Endothelial cell (in vitro differentiated cells): ENCODE measurements at places on chromosomes 16 and 17.

DNA sequence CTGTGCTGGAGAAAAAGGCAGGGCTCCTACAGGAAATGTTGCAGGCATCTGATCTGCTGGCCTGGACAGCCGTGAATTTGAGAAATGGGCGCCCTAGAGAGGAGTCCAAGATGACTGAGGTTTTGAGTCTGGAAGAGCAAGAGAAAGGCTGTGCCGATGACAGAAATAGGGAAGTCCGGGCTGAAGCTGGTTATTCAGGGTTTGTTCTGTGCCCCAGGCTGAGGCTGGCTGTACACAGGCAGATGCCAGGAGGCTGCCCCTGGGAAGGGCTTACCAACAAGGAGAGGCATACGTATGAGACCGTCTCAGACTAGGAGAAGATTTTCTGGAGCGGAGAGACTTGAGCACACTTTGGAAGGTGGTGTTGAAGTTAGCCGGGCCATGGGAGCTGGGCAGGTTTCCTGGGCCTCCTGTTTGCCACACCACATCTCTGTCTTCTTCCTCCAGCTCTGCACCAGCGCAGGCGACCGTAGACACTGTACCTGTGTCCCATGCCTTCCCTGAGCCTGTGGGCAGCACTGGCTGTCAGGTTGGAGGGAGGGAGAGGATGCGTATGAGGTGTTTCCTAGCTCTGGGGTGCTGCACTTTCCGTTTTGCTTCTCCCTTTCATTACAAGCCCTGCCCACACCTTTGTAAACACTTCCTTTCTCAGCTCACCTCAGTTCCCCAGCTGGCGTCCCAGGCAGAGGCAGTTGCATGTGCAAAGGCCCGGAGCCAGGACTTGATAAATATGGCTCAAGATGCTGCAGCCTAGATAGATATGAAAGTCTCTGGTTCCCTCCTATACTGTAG, 80.8 kb downstream of the SPECC1 start:
- DNase-seq, result no peak

DNA sequence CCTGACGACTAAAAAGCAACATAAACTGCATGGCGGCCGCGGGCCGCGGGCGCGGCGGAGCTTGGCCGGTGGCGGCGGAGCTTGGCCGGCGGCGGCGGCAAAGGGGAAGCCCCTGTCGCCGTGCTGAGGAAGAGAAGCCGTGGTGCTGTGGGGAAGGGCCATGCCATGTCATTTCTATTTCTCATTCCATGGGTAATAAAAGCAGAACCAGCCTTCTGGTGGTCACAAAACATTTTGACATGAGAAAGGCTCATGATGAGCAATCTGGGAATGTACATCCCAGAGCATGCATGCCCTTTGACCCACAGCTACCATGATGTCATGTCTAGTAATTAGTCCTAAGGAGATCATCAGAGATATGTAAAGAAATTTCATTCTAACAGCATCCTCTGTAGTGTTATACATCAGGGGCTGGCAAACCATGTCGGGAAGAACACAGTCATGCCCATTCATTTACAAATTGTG, 23.9 kb upstream of the HEATR6 start:
- peak; percentile 26 for DNase-seq

DNA sequence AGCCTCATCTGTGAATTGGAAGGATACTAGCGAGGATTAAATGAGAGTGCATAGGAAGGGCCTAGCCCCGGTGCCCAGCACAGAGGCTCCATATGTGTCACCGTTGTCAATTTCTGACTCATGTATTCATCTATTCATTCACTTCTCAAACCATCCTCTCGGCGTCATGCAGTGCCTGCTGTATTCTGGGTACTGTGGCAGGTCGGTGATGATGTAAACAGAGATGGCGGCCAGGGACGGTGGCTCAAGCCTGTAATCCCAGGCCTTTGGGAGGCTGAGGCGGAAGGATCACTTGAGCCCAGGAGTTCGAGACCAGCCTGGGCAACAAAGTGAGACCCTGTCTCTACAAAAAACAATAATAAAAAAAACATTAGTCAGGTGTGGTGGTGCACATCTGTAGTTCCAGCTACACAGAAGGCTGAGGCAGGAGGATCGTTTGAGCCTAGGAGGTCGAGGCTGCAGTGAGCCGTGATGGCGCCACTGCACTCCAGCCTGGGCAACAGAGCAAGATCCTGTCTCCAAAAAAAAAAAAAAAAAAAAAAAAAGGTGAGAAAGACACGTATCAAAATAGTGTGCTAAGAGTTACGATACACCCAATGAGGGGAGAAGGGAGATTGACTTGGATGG, 4.3 kb upstream of the PPP1R1B start:
- DNase-seq, result no peak

GRCh38 chr17:28634206-28634865, 10.6 kb downstream of the BLTP2 start:
- no peak for DNase-seq

DNA sequence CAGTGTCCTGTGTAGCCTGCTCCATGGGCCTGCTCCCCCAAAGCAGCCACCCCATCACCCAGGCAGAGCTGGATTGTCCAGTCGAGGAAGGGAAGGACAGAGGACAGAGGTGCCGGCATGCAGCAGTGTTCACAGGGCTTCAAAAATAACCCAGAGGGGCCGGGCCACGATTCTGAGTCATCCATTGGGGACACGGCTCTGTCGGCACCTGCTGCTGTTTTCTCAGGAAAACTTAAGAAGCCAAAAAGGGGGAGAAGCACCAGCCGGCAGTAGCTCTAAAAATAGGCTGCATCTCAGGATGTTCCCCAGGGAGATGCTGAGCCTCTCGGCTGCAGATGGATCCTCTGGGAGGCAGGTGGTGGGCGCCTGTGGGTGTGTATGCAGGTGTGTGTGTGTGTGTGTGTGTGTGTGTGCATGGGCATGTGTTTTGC, 1.6 kb downstream of the CA7 start:
- DNase-seq, result no peak

DNA sequence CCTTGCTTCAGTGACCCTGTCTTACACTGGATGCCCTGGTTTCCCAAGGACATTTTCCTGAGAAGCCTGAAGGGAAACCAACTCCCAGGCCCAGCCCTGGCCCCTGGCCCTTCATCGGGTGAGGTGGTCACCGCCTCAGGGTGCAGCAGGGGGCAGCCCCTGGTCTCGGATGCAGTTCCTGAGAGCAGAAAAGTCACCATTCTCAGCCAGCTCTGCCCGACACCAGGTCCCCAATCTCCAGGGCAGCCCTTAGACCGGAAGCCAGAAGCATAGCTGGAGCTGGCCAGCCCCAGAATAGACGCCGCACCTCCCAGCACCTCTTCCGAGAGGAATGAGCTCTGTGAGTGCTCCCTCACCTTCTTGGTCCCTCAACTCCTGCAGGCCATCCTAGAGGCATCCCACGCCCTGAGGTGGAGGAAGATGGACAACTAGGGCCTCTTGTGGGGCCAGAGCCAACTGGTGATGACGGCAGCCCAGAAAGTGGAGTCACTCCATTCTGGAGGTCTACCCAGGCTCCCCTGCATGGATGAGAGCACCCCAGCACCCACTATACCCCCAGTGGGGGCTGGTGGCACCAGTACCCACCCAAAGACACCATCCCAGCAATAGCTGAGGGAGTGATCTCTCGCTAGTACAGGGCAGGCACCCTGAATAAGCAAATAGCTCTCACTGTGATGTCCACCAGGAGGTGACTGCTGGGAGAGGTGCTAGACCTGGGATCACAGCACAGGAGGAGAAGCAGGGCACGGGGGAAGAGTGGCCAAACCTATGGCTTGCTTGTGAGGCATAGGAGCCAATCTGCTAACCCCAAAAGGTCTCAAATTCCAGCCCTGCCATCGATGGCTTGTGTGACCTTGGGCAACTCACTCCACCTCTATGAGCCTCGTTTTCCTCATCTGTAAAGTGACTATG, 56.2 kb downstream of the TK2 start:
- no peak for DNase-seq

DNA sequence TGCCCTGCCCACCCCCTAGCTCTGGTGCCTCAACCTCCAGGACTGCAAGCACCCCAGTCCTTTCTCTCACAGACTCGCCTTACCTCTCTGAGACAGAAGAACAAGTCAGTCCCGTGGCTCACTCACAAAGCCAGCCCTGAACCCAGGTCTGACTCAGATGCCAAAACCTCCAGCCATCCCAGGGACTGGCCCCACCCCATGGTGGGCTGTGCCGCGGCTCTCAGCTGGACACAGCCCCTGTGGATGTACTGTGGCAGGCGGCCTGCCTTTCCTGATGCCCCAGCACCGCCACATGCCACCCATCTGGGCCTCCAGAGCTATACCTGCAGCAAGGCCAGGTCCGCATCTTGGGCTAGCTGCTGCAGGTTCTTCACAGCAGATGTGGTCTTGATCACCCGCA, 19.8 kb downstream of the MPG start:
- no peak for DNase-seq

DNA sequence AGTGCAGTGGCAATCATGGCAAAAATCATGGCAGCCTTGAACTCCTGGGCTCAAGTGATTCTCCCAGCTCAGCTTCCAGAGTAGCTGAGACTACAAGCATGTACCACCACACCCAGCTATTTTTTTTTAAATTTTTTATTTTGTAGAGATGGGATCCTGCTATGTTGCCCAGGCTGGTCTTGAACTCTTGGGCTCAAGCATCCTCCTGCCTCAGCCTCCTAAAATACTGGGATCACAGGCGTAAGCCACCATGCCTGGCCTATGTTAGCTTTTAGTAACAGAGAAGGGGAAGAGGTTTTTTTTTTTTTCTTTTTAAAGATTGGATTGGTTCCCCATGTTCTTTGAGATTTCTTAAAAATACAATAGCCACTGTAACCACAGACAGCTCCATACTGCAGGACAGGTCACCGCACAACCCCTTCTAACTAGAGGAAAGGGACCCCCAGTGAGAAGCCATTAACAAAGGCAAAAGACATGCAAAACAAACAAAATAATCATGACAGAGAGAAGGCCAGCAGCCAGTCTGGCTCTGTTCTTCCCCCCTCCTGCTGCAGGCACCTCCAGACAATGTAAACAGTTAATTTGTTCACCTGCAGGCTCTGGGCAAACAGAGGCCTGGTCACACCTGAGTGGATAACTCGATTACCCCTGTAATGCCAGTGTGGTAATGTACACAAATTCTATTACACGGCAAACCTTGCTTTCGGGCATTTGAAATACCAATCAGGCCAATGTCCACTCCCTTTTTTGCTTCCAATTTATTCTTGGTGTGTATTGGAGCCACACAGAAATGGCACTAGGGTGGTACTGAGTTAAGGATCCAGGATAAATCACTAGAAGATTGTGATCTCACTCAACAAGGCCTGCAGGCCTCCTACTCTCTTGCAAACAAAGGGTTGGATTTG, 52.9 kb downstream of the SNX11 start:
- no peak for DNase-seq

- DNase-seq, result no peak
Measured at GRCh38 chr17:34174496-34174895, 80.6 kb upstream of the CCL2 start.

DNA sequence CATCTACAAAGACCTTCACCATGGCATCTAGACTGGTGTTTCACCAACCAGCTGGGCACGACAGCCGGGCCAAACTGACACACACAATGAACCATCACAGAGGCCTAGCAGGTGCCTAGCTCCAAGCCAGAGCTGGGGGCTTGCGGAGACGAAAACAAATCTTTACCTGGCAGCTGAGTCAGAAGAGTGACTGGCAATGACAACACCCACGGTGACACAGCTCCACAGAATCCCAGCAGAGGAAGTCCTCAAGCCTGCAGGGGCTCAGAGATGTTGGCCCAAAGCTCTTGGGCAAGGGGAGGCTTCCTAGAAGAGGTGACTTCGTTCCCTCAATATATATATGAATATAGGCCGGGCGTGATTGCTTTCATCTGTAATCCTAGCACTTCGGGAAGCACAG, 5.1 kb downstream of the MMP25 start:
- DNase-seq, result no peak

- DNase-seq, result no peak
Measured at GRCh38 chr16:50335196-50335958, 33.4 kb downstream of the BRD7 start.

DNA sequence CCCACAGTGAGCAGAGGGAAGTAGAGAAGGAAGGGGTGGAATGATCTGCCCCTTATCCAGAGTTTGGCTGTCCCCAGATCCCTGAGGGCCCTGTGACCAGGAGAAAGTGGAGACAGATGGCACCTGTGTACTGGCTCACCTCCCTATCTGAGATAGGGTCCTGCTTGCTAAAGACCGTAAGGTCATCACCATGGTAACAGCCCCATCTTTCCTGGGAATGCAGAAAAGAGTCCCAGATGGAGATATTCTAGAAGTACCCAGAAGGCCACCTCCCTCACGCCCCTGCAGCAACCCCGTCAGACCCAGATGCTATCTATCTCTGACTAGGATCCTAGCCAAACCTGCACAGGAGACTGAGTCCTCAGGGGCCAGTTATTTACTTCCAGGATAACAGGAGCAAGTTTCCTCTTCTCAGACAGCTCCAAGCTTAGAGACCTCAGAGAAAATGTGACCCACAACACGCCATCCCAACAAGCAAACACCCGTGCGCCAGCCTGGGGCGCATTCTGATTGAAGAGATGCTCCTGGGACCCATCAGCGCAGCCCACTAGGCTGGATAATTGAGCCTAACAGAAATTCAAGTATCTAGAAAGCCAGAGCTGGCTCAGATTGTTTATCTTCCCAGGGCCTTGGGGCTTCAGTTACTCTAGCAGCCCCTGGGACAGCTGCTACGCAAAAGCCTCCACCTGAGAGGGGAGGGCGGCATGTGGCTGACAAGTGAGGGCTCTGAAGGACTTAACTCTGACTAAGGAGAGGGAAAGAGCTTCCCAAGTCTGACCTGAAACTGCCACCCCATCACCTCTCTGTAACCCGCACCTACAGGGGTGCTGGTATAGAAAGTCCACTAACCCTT, 1.9 kb downstream of the ORMDL3 start:
- DNase-seq, result no peak

GRCh38 chr17:19570544-19571062, 36.9 kb downstream of the SLC47A1 start:
- DNase-seq, result no peak

DNA sequence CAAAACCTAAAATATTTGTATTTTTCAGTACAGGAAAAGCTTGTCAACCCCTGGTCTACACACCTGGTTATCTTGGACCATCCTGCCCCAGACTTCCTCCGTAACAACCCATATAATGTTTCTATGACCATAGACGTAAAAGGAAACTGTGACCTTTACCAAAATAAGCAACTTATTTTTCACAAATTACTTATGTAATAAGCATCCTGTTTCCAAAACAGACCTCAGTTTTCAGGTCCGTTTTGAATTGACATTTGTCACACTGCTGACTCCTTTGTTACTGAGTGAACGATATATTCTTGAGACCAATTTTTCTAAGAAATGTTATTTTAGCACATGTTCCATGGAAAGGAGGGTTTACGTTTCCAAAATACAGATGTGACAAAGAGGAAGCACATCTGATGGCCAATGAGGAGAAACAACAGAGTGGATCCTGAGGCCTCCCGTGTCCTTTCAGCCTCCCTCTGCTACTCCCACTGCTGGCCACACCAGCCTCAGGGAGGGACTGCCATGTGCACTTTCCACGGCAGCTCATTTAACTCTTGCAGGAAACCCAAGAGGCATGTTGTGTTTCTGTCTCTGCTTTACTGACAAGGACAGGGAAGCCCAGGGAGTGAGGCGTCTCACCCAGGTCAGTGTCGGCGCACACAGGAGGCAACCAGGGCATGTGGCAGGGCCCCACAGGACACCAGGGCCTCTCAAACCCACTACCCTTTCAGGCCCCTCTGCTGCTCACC, 20.1 kb upstream of the ALDH3A1 start:
- no peak for DNase-seq

GRCh38 chr17:74824961-74825627, 34.6 kb downstream of the GRIN2C start:
- DNase-seq, result no peak

- no peak for DNase-seq
Measured at GRCh38 chr16:19228052-19228451, 57.5 kb upstream of the CLEC19A start.
